Peyer's patch (tissue), 4 donors: ENCODE measurements at places on chromosomes 3 and 15. TPM values are rescaled to one million over a fixed set of nuclear protein-coding genes. Genes with fewer than 3 reads are reported as not detected.

The NLGN1 gene
- total RNA-seq = 0.18 TPM

- peaks cover 82% of the 10 kb centered on the region for H3K36me3 ChIP-seq
- H3K27ac ChIP-seq = no peak overlapping the region
- no peak overlapping the region for H3K4me3 ChIP-seq
Observed at GRCh38 chr3:52403955-52404354, 40.9 kb downstream of the SEMA3G start.

DNA sequence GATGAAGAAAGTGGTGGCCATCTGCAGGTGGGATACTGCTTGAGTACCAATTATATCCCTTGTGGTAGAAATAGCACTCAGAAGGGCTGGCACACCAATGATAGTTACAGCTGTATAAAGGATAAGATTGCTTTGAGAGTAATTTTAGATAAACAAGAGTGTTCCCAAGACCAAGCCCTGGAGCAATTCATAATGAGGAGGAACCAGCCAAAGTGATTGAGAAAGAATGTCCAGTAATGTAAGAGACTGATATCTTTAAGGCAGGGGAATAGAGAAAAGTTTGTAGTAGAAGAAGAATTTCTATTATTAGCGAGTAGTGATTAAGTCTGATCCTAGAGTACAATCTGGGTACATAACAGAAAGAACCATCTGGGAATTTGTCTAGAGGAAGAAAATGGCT is 945.1 kb downstream of the OTOL1 start:
- H3K4me3 ChIP-seq = no peak overlapping the region
- no peak for DNase-seq
- H3K27ac ChIP-seq = no peak overlapping the region
- H3K4me1 ChIP-seq = no peaks in the 10 kb centered on the region

DNA sequence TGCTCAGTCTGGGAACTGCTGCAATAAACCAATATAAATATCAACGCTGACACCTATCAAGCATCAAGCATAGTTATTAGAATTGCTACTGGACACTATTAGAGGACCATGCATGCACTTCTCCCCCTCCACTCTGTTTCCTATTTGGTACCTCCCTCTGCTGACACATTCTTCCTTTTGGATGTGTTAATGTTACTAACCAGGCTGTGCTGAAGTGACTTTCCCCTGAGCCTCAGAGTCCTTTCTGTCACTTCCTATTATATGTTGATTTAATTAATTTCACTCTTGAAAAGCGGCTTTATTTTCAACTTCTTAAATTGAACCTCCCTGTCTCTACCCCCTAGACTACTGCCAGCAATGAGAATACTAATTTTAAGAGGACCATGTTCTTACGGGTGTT is 379.1 kb downstream of the MCTP2 start:
- no peak overlapping the region for H3K4me3 ChIP-seq
- H3K36me3 ChIP-seq = no peaks in the 10 kb centered on the region
- H3K27me3 ChIP-seq = no peaks in the 10 kb centered on the region

- no peaks in the 10 kb centered on the region for H3K4me1 ChIP-seq
- H3K27me3 ChIP-seq = no peaks in the 10 kb centered on the region
- H3K27ac ChIP-seq = no peak overlapping the region
- no peaks in the 10 kb centered on the region for H3K36me3 ChIP-seq
- no peak overlapping the region for H3K4me3 ChIP-seq
- DNase-seq = no peak
Observed at GRCh38 chr3:101039285-101039684, 46.1 kb upstream of the ABI3BP start.

DNA sequence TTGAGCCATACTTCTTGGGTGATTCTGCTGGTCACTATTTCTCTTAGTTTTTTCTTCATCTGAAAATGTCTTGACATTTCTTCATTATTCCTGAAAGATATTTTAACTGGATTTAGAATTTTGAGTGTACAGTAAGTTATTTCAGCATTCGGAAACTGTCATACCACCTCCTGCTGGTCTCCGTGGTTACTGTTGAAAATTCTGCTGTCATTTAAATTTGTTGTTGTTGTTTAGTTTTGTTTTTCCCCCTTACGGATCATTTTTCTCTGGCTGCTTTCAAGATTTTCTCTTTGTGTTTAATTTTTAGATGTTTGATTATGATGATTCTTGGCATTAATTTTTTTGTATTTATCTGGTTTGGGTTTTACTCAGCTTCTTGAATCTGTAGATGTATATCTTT is 100.5 kb downstream of the CHRNA7 start:
- H3K36me3 ChIP-seq = no peaks in the 10 kb centered on the region
- no peak overlapping the region for H3K4me3 ChIP-seq
- no peak overlapping the region for H3K27ac ChIP-seq
- no peaks in the 10 kb centered on the region for H3K4me1 ChIP-seq
- DNase-seq = no peak

DNA sequence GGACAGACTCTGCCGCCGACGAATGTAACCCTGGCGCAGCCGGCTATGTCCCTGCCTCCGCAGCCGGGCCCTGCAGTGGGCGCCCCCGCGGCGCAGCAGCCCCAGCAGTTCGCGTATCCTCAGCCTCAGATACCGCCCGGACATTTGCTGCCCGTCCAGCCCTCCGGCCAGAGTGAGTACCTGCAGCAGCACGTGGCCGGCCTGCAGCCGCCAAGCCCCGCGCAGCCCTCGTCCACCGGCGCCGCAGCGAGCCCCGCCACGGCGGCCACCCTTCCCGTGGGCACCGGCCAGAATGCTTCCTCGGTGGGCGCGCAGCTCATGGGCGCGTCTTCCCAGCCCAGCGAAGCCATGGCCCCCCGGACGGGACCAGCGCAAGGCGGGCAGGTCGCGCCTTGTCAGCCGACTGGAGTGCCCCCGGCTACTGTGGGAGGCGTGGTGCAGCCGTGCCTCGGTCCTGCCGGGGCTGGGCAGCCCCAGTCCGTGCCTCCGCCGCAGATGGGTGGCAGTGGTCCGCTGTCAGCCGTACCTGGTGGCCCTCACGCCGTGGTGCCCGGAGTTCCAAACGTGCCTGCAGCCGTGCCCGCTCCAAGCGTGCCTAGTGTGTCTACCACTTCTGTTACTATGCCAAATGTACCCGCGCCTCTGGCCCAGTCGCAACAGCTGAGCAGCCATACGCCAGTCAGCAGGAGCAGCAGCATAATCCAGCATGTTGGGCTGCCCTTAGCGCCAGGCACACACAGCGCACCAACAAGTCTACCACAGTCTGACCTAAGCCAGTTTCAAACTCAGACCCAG is 2.4 kb downstream of the TSC22D2 start:
- H3K27ac ChIP-seq = peak overlapping the region; percentile 95
- H3K4me1 ChIP-seq = peaks cover 6% of the 10 kb centered on the region
- no peaks in the 10 kb centered on the region for H3K36me3 ChIP-seq
- DNase-seq = peak; percentile 60
- no peaks in the 10 kb centered on the region for H3K27me3 ChIP-seq
